ENCODE measurements at places on chromosomes 11 and 22.
A peak's percentile ranks its signal among the peaks of the same experiment; 100 is the strongest.

- DNase-seq, result no peak
- peak overlapping the region; percentile 88 for H3K27ac ChIP-seq
- peaks cover 42% of the 10 kb centered on the region for H3K4me1 ChIP-seq
- peaks cover 10% of the 10 kb centered on the region for H3K36me3 ChIP-seq
- no peaks in the 10 kb centered on the region for H3K27me3 ChIP-seq
Measured at GRCh38 chr22:40203572-40203971, 25.8 kb downstream of the TNRC6B start.

GRCh38 chr11:17526931-17527627 is 17.1 kb downstream of the USH1C start:
- H3K27me3 ChIP-seq, result peaks cover 7% of the 10 kb centered on the region
- no peak for DNase-seq
- H3K27ac ChIP-seq, result no peak overlapping the region
- H3K4me3 ChIP-seq, result no peak overlapping the region

DNA sequence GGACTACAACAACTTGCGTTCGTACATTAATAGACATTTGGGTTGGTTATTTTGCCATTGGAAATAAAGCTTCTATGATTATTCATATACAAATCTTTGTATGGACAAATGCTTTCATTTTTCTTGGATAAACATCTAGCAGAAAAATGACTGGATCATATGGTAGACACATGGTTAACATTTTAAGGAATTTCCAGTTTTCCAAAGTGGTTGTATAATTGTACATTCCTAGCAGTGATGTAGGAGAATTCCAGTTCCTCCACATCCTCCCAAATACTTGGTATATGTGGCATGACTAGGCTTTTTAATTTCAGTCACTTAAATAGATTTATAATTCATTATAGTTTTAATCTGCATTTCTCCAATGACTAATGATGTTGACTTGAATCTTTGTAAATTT is 246.2 kb upstream of the NCAM1 start:
- no peaks in the 10 kb centered on the region for H3K36me3 ChIP-seq
- no peak overlapping the region for H3K4me3 ChIP-seq
- no peak overlapping the region for H3K27ac ChIP-seq
- H3K4me1 ChIP-seq, result no peaks in the 10 kb centered on the region

DNA sequence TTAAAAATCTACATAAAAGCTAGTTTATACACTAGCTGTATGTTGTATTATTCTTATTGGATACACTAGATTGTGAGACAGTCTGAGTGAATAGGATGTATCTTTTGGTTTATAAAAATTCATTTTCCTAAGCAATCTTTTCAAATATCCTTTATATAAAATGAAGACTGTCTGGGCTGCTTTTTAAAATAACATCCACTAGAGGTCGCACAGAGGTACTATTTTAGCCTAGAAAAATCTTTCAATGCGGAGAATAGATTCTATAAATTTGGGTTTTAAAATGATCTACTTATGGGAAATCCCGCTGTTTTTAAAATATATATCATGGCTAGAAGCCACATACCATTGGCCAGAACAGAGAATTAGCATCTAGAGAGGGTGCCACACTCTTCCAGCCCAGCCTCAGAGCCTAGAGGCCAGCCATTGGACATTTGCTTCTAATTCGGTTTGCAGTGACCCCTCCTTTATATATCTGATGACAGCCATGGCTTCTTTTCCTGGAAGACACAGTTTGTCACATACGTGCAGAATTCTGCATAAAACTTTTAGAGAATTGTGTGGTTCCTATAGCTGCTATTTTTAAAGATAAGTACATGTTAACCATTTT is 7.3 kb downstream of the C11orf97 start:
- H3K4me1 ChIP-seq, result no peaks in the 10 kb centered on the region
- DNase-seq, result no peak
- H3K27ac ChIP-seq, result no peak overlapping the region
- no peaks in the 10 kb centered on the region for H3K36me3 ChIP-seq
- peaks cover 6% of the 10 kb centered on the region for H3K27me3 ChIP-seq

DNA sequence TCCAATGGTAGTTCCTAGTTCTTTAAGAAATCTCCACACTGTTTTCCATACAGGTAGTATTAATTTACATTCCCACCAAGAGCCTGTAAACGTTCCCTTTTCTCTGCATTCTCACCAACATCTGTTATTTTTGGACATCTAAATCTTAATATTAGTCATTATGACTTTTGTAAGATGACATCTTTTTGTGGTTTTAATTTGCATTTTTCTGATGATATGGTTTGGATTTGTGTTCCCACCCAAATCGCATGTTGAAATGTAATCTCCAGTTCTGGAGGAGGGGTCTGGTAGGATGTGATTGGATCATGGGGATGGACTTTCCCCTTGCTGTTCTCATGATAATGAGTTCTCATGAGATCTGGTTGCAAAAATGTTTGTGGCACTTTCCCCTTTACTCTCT is 89.0 kb downstream of the MUC15 start:
- H3K27me3 ChIP-seq, result no peaks in the 10 kb centered on the region
- DNase-seq, result no peak
- H3K27ac ChIP-seq, result no peak overlapping the region
- H3K36me3 ChIP-seq, result no peaks in the 10 kb centered on the region

GRCh38 chr22:44573451-44573850 is 75.4 kb upstream of the RTL6 start:
- no peak overlapping the region for H3K27ac ChIP-seq
- no peak for DNase-seq
- H3K4me1 ChIP-seq, result no peaks in the 10 kb centered on the region
- H3K27me3 ChIP-seq, result peaks cover 14% of the 10 kb centered on the region
- H3K4me3 ChIP-seq, result no peak overlapping the region

GRCh38 chr11:116712428-116712827 is 60.4 kb downstream of the BUD13 start:
- H3K4me3 ChIP-seq, result no peak overlapping the region
- no peaks in the 10 kb centered on the region for H3K4me1 ChIP-seq
- DNase-seq, result no peak
- peaks cover 20% of the 10 kb centered on the region for H3K27me3 ChIP-seq
- peaks cover 2% of the 10 kb centered on the region for H3K36me3 ChIP-seq

DNA sequence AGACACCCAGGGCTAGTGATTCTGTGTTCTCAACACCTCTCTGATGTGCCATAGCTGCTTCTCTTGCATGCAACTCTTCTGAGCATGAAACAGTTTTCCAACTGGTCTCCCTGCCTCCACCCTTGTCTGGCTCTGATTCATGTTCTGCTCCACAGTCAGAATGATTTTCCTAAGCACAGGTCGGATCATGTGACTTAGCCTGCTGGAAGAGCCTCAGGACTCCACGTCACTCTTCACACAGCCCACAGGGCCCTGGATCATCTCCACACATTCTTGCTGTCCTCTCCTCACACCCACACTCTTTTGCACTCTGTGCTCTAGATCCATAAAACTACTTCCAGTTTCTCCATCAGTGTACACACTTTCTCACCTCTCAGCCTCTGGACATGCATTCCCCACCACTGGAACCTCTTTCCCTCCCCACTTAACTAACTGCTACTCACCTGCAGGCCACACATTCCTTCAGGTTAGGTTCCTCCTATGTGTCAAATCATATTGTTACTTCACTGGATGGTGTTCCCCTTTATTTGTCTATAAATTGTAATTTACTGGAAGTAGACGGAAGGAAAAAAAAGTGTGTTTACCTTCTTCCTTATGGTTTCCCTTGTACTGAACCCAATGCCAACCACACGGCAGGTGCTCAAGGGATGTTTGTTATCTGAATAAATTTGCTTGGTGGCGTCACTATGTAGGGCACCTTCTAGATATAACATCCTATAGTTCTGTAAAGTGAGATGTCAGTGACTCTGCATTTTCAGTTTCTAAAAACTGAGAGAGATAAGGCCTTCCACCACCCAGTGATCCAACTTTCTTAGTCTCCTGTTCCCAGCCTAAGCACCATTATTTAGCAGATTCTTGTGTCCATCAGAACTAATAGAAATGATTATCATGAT is 133.7 kb downstream of the ETS1 start:
- H3K27me3 ChIP-seq, result no peaks in the 10 kb centered on the region
- no peak overlapping the region for H3K4me3 ChIP-seq
- DNase-seq, result no peak

DNA sequence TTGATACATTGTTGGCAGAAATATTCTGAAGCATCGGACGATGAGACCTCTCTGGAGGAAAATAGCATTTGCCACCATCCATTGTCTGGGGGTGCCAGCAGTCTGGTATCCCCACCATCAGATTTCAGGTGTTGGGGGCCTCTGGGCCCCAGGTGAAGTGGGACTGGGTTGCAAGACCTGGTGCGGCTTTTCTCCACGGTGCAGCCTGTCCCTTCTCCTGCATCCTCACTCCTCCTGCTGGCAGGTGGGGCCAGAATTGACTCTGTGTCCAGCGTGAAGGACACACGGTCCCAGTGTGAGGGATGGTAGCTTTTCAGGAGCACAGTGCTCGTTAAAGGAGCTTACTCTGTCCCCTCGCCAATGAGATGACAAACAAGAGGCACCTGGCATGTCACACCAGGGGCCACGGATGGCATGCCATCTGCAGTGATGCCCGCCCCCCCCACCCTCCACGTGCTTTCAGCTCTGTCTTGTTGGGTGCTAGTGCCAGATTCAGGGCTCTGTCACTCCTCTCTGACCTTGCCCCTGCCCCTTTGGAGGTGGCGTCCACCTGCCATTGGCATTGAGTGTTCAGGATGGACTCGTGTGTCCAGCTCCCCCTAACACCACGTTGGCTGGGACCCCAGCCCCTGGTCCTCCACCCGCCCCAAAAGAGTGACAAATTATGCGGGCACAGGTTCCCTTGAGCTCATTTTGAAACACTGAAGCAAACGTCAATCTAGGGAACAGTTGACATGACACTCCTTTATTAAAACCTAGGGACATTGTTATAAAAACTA is 62.4 kb downstream of the PARVG start:
- H3K27ac ChIP-seq, result no peak overlapping the region
- peaks cover 23% of the 10 kb centered on the region for H3K27me3 ChIP-seq
- H3K36me3 ChIP-seq, result peaks cover 1% of the 10 kb centered on the region
- H3K4me3 ChIP-seq, result no peak overlapping the region
- H3K4me1 ChIP-seq, result no peaks in the 10 kb centered on the region

- no peaks in the 10 kb centered on the region for H3K36me3 ChIP-seq
- H3K27me3 ChIP-seq, result peaks cover 17% of the 10 kb centered on the region
- H3K27ac ChIP-seq, result no peak overlapping the region
- no peak overlapping the region for H3K4me3 ChIP-seq
- H3K4me1 ChIP-seq, result peaks cover 2% of the 10 kb centered on the region
Measured at GRCh38 chr11:123246749-123247495, 51.9 kb upstream of the CLMP start.

GRCh38 chr22:49193901-49194465 is 633.7 kb downstream of the BRD1 start:
- no peaks in the 10 kb centered on the region for H3K36me3 ChIP-seq
- no peak overlapping the region for H3K4me3 ChIP-seq
- DNase-seq, result no peak
- H3K27ac ChIP-seq, result no peak overlapping the region

DNA sequence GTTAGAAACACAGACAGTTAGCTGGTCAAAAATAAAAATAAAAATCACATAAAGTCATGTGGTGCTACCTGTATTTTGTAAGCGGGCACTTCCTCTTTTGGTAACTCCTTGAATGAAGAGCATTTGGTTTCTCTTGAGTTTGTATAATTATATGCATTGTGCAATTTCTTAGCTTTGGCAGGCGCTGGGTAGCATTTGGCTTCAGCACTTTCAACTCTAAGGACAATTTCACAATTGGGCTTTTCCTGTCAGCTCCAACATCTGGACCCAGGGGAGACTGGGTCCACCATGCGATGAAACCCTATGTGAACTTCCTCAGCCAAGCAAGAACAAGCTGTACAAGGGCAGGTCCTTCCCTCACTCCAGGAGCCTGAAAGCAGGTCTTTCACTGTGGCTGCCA is 169.1 kb downstream of the RRAS2 start:
- H3K27me3 ChIP-seq, result peaks cover 17% of the 10 kb centered on the region
- peaks cover 3% of the 10 kb centered on the region for H3K4me1 ChIP-seq
- no peaks in the 10 kb centered on the region for H3K36me3 ChIP-seq

DNA sequence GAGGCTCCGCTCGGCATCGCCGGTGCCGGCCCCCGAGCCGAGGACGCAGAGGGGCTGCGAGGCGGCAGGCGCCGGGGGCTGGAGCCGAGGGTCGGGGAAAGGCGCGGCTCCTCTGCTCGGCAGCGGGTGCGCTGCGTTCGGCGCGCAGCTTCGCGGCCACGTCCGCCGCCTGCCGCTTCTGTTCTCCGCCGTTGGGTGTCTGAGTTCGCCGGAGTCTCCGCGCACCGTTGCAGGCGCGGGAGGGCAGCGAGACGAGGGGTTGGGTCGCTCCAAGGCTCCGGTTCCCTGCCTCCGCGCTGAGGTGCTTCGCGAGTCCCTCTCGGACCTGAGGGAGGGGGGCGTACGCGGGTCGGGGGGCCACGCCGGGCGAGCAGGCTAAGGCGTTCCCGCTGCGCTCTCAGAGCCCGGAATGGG is 347 bp downstream of the MN1 start:
- H3K4me1 ChIP-seq, result peaks cover 15% of the 10 kb centered on the region
- DNase-seq, result peak; percentile 23
- H3K36me3 ChIP-seq, result no peaks in the 10 kb centered on the region
- peaks cover 15% of the 10 kb centered on the region for H3K27me3 ChIP-seq
- no peak overlapping the region for H3K27ac ChIP-seq
- peak overlapping the region; percentile 82 for H3K4me3 ChIP-seq

- H3K36me3 ChIP-seq, result no peaks in the 10 kb centered on the region
- H3K4me1 ChIP-seq, result peaks cover 6% of the 10 kb centered on the region
- no peak for DNase-seq
- peak overlapping the region; percentile 28 for H3K4me3 ChIP-seq
- peaks cover 36% of the 10 kb centered on the region for H3K27me3 ChIP-seq
- H3K27ac ChIP-seq, result no peak overlapping the region
Measured at GRCh38 chr11:27722117-27722952, 22.1 kb upstream of the BDNF start.

- peaks cover 24% of the 10 kb centered on the region for H3K36me3 ChIP-seq
- no peak for DNase-seq
Measured at GRCh38 chr22:46942799-46943785, 180.6 kb downstream of the TBC1D22A start.

- H3K27ac ChIP-seq, result peak overlapping the region; percentile 98
- peak overlapping the region; percentile 61 for H3K4me3 ChIP-seq
- no peak for DNase-seq
- no peaks in the 10 kb centered on the region for H3K27me3 ChIP-seq
- H3K4me1 ChIP-seq, result peaks cover 79% of the 10 kb centered on the region
Measured at GRCh38 chr11:44595964-44596381, 30.5 kb downstream of the CD82 start.

- peaks cover 18% of the 10 kb centered on the region for H3K36me3 ChIP-seq
- no peaks in the 10 kb centered on the region for H3K27me3 ChIP-seq
- H3K4me3 ChIP-seq, result no peak overlapping the region
- H3K27ac ChIP-seq, result no peak overlapping the region
- H3K4me1 ChIP-seq, result peaks cover 15% of the 10 kb centered on the region
Measured at GRCh38 chr11:6618117-6619003, 862 bp downstream of the TPP1 start.

GRCh38 chr11:72519220-72519881 is 85.0 kb upstream of the CLPB start:
- H3K4me1 ChIP-seq, result peaks cover 12% of the 10 kb centered on the region
- no peaks in the 10 kb centered on the region for H3K36me3 ChIP-seq
- peak overlapping the region; percentile 58 for H3K4me3 ChIP-seq

DNA sequence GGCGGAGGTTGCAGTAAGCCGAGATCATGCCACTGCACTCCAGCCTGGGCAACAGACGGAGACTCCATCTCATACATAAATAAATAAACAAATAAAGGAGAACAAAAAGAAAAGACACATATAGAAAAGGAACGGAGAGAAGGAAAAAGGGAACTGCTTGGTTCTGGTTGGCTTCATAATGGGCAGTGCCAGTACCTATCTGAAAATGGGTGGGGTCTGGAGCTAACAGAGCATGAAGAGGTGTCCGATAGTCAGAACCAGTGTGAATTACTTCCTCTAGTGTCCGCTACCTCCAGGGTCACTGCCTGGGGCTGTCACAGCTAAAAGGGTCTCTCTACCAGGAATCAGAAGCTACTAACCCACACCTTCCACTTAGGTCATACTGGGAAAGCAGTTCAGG is 27.2 kb upstream of the TTC28 start:
- H3K27ac ChIP-seq, result no peak overlapping the region
- DNase-seq, result no peak
- peak overlapping the region; percentile 45 for H3K4me3 ChIP-seq
